Stimulated activated memory B cell treated with anti-CD40 and anti-IgM and Interleukin-4, amounts not matched to agents 10 μg/mL and 1 μg/mL and 100 μg/mL, for 72 hours (primary cell): ENCODE measurements at places on chromosomes 2 and 18.

- ATAC-seq = no peak
Observed at GRCh38 chr2:112762276-112762675, 2.1 kb downstream of the CKAP2L start.

DNA sequence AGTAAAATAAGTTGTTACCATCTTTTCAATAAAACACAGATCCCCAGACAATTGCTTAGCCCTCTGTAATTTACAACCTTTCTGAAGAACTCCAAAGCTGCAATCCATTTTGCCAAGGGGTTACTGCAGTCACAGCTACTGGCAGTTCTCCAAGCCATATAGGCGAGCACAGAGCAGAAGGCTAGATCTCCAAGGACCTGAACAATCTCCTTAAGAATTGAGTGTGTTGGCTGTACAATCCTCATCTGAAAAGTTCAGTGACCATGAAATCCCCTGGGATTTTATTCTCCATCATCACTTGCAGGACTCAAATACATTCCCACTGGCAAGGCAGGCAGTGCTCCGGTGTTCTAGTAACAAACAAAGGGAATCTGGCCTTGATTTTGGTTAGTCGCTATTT, 103.9 kb upstream of the LRP1B start:
- no peak for ATAC-seq

GRCh38 chr2:189997016-189997415, 65.5 kb downstream of the MSTN start:
- ATAC-seq = no peak

DNA sequence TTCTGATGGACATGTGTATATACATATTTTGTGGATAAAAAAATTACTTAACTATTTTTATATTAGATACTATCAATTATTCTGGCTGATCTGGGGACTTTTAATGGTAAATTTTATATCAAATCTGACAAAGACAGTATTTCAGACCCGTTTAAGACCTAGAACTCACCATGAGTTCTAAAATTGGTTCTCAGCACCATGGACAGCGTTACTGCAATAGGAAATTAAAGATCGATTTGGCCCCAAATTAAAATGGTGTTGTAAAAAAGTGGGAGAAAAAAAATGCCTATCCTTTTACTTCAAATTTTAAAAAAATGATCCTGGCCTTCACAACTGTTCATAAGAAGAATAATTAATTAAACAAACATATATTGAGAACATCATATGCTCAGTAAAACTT, 919 bp upstream of the SCN2A start:
- no peak for ATAC-seq

- no peak for ATAC-seq
Observed at GRCh38 chr2:39150102-39150562, 29.3 kb upstream of the SOS1 start.

GRCh38 chr18:13159579-13159978, 59.0 kb upstream of the LDLRAD4 start:
- no peak for ATAC-seq

- no peak for ATAC-seq
Observed at GRCh38 chr2:237422309-237422708, 8.3 kb upstream of the COL6A3 start.

- no peak for ATAC-seq
Observed at GRCh38 chr18:47054369-47054768, 18.9 kb upstream of the ELOA2 start.

DNA sequence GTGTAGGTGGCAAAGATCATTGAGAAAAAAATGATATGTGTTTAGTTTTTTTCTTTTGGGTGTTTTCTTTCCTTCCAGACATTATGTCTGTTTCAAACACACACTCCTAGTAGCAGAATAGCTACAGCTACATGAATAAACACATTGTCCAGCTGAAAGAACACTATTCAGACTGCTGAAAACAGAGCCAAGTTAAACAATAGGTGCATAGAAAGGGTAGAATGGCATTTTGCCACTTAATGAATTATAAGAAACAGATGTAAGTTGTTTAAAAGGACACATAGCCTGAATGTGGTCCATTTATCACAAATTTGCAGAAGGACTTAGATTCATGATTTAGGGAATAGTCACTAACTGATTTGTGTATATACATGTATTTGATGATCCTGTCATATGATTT, 20.1 kb downstream of the CTLA4 start:
- no peak for ATAC-seq

- ATAC-seq = peak; percentile 2
Observed at GRCh38 chr2:241814393-241814642, 5.3 kb downstream of the NEU4 start.

GRCh38 chr18:36503477-36503876, 206.0 kb downstream of the FHOD3 start:
- no peak for ATAC-seq

DNA sequence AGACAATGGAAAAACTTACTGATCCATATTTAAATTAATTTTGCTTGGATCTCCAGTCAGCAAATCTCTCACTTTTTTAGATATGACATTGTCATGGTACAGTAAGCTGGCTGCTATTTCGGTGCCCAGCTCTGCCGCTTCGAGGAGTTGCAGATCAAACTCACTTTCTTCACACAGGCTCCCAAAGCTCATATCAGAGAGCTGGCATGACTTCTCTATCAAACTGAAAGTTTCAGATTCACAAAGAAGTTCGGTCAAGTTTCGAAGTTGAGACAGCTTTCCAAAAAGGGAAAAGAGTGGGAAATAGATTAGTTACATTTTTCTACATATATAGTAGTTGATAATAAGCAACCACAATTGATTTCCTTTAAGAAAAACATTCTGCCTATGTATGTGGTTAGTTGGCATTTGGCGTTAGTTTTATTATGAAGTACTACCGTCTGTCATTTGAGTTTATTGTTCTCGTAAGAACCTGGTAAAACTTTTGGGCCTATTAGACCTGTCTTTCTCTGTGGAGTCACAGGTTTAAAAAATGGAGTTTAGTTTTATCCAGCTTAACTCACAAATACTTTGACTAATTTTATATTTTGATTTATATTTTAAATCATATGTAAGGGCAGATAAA, 118.8 kb downstream of the ABCA12 start:
- no peak for ATAC-seq
